HT1080 (cell line): ENCODE measurements at places on chromosomes 4 and X. TPM values are rescaled to one million over a fixed set of nuclear protein-coding genes. Genes with fewer than 3 reads are reported as not detected.

GRCh38 chr4:8739317-8739716, 132.3 kb downstream of the HMX1 start:
- DNase-seq: no peak

DNA sequence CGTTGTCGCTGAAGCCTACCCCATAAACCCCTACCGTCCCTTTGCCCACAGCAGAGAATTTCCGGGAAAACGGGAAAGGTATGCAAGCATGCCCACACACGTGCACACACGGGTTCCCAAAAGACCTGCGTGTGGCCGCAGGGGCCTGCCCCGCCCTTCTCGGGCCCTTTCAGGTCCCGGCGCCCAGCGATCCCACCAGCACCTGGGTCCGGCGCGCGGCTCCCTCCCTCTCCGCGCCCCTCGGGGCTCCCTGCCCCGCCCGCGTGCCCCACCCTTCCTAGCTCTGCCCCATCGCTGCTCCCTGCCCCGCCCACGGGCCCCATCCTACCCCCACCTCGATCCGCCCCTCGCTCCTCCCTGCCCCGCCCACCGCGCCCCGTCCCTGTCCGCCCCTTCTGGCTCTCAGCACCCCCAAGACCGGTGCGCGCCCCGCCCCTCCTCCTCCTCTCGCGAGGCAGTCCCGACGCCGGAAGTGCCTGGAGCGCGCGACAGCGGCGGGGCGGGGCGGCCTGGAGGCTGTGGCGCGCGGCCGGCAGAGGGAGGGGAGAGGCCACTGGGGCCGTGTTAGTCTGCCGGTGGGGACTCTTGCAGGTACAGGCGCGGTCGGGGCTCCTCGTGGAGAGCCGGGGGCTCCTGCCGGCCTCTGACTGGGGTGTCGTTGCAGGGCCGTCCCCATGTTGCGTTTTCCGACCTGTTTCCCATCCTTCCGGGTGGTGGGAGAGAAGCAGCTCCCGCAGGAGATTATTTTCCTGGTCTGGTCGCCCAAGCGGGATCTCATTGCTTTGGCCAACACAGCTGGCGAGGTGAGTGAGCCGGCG, at the start of gene ANAPC4:
ANAPC4 (plus strand) TSS at position 510 of the 818 bp plus-strand sequence; CDS start at position 675, 165 bp downstream.
- peak; percentile 85 for DNase-seq

DNA sequence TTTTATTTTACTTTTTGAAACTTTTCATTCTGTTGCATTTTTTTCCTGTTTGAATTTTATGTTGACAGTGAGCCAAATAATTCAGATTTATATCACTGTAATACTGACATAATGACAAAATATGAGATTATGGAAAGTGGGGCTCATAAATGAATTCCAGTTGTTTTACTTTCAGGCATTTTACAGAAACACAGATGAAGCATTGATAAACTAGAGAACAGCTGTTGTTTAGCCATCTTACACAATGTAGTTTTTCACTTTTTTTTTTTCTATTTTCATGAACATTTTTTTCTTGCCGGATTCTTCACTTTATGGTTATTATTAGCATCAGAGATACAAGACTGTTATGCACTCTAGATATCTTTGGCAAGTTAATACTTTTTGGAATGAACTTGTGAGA, 91.7 kb upstream of the PAQR3 start:
- no peak for DNase-seq

- DNase-seq: no peak
Observed at GRCh38 chrX:36957425-36958328, 50.5 kb upstream of the FAM47C start.

DNA sequence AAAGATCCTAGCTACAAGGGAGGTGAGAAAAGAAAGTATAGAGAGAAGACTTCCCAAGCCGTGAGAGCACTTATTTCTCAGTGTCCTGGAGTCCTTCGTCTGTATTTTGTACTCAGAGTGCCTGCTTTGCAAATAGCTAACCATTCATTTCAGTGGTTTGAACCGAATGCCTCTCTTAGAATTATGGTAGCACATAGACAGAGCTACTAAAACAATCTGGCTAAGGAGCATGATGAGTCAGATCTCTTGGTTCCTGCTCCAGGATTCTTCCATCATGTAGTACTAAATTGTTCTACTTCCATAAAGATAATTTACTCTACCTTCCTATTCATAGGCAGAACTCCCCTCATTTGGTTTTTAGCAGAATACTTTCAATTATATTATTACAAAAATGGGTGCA, 946.6 kb downstream of the STIM2 start:
- peak; percentile 15 for DNase-seq

DNA sequence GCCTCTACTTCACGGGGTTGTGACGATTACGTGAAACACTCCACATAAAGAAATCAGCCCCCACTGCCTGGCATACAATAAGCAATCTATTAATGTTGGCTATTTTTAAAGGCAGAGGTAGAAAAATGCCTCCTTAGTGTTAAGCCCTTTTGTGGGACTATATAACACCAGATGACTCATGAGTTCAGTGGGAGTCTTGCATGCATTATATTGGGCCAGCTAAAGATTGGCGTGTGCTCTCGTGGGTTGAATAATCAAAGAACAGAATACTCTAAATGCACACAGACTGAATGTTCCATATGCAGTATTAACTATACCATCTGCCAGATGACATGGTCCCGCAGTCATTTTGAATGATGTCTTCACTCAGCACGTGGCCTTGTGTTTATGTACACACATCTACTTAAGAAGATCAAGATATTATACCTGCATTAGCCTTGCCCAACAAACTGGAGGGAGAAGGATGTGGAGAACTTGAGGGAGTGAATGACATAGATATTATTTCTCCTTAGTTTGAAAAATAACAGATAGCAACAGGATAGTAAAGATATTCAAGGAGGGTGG, 85.0 kb upstream of the MYOZ2 start:
- no peak for DNase-seq

- no peak for DNase-seq
Observed at GRCh38 chr4:133156556-133156955, 7.5 kb downstream of the PCDH10 start.

- peak; percentile 36 for DNase-seq
Observed at GRCh38 chrX:29143356-29143755, 556.1 kb downstream of the IL1RAPL1 start.

DNA sequence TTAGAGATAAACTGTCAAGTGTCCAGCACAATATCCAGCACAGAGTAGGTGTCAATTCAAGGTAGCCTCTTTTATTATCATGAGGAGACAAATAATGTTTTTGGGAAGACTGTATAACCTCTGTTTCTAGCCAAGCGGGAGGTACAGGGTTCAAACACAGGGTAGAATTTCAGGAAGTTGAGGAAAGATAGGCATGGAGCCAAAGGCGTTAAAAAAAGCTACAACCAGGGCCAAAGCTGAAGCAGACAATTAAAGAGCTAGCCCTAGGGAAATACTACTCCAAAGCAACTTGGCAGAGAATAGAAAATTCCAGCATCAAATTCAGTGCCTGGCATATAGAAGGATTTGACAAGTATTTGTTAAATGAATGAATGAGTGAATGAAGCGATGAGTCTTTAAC, 40.0 kb upstream of the CASK start:
- no peak for DNase-seq

- no peak for DNase-seq
Observed at GRCh38 chr4:91345632-91346031, 958.1 kb upstream of the GRID2 start.

GRCh38 chr4:7137326-7138200, 54.8 kb upstream of the SORCS2 start:
- DNase-seq: no peak

GRCh38 chr4:17981063-17981462, 40.5 kb downstream of the LCORL start:
- DNase-seq: no peak

DNA sequence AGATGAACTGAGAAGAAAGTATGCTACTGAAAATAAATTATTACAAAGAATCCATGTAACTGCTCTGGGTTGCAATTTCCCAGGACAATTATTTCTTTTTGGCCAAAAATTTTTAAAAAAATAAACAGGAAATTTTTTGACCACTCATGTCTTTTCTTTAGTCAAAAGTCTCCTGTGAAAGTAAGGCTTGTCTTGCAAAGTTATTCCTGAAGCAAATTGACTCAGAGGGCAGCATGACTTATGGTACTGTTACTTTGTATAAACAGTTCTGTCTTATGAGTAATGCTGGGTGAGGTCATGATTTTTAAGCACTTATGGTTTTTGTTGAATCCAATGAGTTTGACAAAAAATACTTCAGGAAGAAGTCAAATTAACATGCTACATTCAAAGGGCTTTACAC, 292.8 kb upstream of the ARSJ start:
- DNase-seq: peak; percentile 92

- no peak for DNase-seq
Observed at GRCh38 chr4:105470766-105471165, 3.1 kb downstream of the PPA2 start.

GRCh38 chr4:79964400-79965211, 108.4 kb downstream of the ANTXR2 start:
- no peak for DNase-seq

GRCh38 chr4:177489471-177490246, 47.4 kb upstream of the AGA start:
- no peak for DNase-seq

Gene PRRG3
- total RNA-seq: 0.37 TPM in 1 of 2 replicates, not detected in the other

Gene PARM1
- not detected in 2 replicates for total RNA-seq

Gene PNPLA4
- 21.0 and 31.0 TPM in 2 replicates for total RNA-seq

Gene KDR
- 0.17 and 0.58 TPM in 2 replicates for total RNA-seq

Gene HSPA4L
- total RNA-seq: 6.6 and 8.8 TPM in 2 replicates

Gene FOXR2
- total RNA-seq: 16.4 and 18.0 TPM in 2 replicates

Gene PGAM4
- total RNA-seq: 0.84 and 1.4 TPM in 2 replicates

Gene LCORL
- 15.9 and 20.0 TPM in 2 replicates for total RNA-seq

Gene GPM6B
- total RNA-seq: 0.43 and 1.6 TPM in 2 replicates

Gene RTL5
- not detected in 2 replicates for total RNA-seq

Gene KIT
- under 0.01 and 0.21 TPM in 2 replicates for total RNA-seq
